ENCODE measurements at places on chromosomes 1 and 21. TPM values are rescaled to one million over a fixed set of nuclear protein-coding genes. Genes with fewer than 3 reads are reported as not detected.

ZZZ3 gene
- total RNA-seq = 54.6 TPM

GORAB gene
- 12.4 TPM for total RNA-seq

RNF186 gene
- not detected for total RNA-seq

TRPM2 gene
- 0.28 TPM for total RNA-seq

KRTAP20-3 gene
- not detected for total RNA-seq

CYP4X1 gene
- total RNA-seq = 1.3 TPM

HCRTR1 gene
- 0.35 TPM for total RNA-seq

ASTN1 gene
- total RNA-seq = 4.1 TPM

PRR9 gene
- total RNA-seq = not detected

INAVA gene
- total RNA-seq = 46.8 TPM

Measured in H1 (cell line).